ENCODE measurements at places on chromosomes 16 and 17.

DNA sequence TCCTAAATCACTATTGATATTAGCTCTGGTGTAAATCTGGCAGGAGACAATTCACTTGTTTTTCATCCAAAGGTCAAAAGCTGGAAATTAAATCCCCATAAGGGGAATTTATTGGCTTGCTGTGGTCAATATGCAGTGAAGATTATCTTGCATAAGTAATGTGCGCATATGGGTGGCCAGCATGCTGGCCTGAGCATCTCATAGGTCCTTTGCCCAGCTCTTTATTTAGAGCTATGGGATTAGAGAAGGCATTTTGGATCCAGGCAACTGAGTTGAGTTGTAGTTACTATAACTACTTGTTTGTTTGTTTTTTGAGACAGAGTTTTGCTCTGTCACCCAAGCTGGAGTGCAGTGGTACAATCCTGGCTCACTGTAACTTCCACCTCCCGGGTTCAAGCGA, 110.7 kb downstream of the AATF start:
- no peak for DNase-seq

DNA sequence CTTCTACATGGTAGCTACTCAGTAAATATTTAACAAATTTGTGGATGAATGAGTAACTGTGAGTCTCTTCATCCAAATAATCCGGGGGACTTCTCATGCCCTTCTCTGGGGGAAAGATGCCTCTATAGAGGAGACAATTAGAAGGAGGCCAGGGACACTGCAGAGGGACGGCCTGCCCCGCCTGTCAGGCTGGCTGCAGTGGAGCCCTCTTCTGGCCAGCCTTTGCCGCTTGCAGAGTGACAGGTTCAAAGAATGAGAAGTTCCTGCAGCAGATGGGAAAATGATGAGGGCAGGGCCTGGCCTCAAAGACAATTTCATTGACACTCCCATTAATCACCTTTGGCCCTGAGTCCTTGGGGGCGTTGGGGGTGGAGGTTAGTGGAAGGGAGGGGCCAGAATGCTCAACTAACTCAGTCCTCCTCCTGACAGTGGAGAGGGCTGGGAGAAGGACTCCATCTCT, 339.0 kb downstream of the MAF start:
- DNase-seq = no peak

- DNase-seq = no peak
These were observed 3.6 kb downstream of the TAOK2 start for GRCh38 chr16:29977063-29977825.

DNA sequence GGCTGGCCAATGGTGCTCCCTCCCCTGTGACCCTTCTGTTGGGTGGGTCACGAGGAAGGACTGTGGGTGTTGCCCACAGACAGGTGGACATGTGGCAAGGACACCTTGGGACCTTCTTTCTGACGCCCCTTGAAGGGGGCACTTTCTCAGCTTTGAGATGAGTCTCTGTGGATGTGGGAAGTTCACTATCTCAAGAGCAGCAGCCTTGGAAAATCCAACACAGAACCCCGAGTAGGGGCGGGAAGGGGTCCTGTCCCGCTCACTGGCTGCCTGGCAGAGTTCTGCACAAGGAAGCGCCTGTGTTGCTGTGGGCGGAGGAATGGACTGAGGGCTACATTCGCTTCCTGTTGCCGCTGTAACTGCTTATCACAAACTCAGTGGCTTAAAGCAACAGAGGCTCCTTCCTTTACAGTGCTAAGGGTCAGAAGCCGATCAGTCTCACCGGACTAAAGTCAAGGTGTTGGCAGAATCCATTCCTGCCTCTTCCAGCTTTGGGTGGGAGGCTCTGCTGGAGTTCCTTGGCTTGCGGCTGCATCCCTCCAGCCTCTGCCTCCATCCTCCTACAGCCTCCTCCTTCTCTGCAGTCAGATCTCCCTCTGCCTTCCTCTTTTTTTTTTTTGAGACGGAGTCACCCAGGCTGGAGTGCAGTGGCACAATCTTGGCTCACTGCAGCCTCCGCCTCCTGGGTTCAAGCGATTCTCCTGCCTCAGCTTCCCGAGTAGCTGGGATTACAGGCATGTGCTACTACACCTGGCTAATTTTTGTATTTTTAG, 305.2 kb downstream of the SEC14L1 start:
- DNase-seq = no peak

GRCh38 chr16:9176547-9177418, 85.3 kb downstream of the HAPSTR1 start:
- no peak for DNase-seq

GRCh38 chr16:1378804-1379303, 27.1 kb downstream of the GNPTG start:
- peak; percentile 88 for DNase-seq

DNA sequence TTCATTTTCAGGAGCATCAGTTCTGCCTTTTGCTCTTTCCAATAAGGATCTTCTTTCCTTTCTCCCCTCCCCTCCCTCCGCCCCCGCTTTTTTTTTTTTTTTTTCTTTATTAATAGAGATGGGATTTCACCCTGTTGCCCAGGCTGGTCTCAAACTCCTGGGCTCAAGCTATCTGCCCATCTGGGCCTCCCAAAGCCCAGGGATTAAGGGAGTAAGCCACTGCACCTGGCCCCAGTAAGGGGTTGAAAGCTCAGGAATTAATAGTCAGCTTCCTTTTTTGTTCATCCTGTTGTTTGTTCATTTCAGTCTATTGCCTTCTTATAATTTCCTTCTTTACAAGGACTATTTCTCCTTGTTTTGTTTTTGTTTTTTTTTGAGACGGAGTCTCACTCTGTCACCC, 7.9 kb upstream of the C17orf58 start:
- no peak for DNase-seq

GRCh38 chr17:81440511-81441244, 45.4 kb downstream of the BAHCC1 start:
- DNase-seq = no peak

DNA sequence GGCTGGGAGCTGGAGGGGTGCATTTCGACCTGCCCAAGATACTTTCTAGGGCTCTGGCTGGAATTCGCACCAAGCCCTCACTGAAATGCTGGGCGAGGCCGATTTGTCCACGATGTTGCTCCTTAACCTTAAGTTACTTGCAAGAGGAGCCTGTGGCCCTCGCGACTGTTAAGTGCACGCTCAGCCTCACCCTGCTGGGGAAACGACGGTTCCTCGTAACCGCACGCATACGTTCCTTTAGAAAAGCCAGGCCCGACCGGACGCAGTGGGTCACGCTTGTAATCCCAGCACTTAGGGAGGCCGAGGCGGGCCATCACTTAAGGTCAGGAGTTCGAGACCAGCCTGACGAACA, 607 bp upstream of the NCOR1 start:
- no peak for DNase-seq

GRCh38 chr17:80064696-80065095, 28.3 kb downstream of the CCDC40 start:
- no peak for DNase-seq

GRCh38 chr16:83272843-83273242, 534.9 kb upstream of the HSBP1 start:
- no peak for DNase-seq

DNA sequence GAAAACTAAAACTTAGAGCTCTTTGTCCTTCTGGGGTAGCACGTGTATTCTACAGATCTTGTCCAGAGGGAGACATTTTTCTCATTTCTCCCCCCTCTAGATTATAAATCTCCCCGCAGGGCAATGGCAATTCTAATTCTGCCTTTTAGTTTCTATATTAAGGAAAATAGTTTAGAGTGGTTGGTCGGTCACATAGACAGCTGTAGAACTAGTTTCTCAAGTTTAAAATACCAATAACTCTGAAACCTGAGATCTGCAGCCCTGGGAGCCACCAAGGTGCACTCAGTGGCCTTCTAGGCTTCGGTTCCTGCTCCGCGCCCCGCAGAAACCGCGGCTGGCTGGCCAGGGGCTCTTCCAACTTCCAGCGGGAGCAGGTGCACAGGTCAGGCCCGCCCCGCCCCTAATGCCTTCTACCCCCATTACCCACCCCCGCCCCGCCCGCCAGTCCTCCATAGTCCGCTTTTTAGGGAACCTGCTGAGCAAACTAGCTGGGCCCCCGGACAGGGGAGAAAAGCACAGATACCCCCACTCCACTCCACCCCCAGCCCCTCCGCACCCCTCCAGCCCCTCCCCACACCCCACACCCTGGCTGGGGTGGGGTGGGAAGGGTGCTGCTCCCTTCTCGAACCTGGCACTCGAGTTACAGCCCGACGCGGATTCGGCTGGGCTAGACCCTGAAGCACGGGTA, 431 bp downstream of the SLFN11 start:
- peak; percentile 7 for DNase-seq

DNA sequence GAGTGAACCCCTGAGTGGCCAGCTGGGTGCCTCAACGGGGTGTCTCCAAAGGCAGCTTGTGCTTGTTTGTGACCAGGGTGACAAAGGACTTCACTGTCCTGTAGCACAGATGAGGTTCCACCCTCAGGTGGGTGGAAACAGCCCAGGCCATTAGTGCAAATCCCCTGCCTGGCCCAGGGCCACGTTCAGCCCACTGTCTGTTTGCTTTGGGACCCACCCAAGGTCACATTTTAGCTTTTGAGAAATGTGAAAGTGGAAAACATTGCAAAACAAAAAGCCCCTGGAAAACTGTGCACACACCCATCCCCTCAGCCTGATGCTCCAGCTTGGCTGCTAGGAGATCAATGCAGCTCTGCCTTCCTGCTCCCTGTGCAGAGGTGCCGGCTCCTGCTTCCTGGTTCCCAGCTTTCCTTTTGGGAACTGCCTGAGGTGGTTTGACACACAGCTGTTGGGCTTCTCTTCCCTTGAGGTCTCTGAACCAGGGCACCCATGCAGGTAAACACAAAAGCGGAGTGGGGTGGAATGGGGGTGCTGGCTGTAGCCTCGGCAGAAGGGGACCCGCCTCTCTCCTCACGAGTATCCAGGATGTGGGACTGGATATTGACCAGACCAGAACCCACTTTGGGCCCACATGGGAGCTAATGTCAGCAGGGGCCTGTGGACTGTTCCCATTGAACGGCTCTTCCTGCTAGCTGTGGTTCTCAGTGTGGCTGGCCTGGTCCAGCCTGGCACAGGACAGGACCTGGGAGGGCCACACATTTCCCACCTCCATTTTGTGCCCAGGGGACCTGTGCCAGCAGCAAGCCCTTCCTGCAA, 7.9 kb upstream of the SPHK1 start:
- no peak for DNase-seq

DNA sequence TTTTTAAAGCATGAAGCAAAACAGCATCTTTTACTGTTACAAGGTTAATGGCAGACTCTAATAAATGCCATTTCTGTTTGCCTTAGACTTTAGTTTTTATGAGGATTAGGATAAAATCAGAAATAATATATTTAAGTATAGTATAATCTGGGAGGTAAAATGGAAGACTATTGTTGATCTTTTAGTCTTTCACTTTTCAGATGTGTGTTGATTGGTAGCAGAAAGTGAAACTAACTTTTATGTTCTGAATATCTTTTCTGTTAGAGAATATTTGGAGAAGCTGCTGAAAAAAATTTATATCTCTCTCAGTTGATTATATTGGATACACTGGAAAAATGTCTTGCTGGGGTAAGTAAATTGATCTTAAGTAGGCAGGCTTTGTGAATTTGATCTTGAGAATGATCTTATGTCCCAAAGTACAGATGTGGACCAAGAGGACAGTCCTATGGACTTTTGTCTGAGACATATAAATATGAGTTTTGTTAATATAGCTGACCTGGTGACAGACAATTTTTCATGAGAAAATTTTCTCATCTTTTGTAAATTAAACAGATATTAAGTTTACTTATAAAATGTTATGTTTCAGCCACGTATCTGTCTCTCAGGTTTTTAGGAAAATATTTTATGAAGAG, 64.1 kb downstream of the NF1 start:
- no peak for DNase-seq

DNA sequence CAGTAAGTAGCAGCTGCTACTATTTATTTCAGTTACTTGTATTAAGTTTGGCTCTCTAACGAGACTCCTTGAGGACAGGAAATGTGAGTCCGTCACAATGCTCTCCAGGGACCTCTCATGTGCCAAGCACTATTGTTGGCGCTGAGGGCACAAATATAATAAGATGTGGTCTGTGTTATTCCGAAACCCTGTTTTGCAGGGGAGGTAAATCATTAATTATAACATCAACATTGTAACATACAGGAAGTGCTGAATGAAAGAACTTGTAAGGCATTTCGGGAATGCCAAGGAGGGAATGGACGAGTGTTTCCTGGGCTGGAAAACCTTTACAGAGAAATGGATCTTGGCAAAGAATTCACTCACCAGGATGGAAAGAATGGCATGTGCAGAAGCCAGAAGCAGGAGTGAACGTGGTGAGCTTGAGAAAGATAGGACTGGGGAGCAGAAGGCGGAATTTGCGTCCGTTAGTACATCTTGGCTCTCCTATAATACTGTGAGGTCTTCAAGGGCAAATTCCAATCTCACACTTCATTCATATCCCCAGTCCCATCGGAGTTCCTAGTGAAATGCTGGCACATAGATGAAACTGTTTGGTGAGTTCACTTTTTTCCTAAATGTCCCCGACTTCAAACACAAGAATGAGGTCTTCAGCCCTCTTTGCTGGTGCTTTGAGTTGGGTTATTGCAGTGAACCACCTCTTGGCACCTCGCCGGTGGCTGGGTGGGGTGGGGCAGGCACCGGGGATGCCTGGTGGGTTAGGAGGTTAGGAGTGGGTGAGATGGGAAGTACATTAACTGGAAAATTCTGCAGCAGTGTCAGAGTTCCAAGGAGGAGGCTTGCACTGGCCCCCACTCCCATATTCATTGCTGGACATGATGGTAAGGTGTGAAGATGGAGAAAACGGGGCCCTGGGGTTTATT, 11.5 kb downstream of the TAC4 start:
- no peak for DNase-seq

DNA sequence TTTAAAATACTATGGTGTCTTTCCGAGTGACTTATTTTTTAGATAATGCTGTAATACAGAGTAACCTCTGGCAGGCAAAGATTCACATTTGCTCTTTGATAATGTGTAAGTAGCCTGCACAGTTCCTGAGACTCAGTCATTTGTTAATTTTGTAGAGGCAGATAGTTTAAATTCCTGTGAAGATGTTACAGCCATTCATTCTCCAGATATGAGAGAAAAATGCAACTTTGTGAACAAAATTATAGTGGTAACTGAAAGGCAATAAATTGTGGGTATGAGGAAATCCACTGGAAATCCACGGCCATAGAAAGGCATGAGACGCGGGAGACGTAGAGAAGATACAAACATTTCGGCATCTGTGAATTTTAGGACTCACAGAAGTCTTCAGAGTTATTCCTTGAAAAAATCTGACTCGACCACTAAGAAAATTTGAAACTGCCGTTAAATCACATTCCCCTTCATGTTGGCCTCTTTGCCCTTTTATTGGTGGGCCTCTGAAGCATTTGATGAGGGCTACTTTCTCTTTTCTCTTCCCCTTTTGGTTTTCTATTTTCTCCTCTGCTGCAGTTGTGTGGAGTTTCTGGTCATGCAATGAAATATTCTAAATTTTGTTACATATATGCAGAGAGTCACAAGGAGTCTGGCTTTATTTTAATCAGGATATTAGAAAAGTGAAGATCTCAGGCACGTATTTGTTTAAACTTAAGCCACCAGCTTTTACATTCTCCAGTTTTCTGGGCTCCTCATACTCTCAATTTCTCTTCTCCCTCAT, 18.8 kb downstream of the HS3ST3A1 start:
- peak; percentile 41 for DNase-seq

All from AG08395 (cell line).